ENCODE measurements at places on chromosomes 5 and 9.

DNA sequence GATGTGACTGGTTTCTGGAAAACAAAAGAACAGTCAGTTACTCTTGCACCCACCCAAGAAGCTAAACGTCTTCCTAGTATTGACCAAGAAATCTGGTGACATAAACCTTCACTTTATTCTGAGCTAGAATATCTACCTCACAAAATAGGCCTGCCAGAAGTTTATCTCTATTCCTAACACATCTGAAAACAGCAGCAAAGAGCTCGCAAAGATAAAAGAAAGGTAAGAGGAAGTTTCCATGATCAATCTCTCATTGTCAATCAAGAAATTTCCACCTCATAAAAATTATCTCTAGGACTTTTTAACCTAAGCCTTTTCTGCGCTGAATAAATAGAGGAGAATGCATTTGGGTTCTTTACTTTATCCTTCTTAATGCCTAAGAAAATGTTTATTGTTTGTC lies 17.3 kb upstream of the ZNF474 start:
- DNase-seq: no peak

DNA sequence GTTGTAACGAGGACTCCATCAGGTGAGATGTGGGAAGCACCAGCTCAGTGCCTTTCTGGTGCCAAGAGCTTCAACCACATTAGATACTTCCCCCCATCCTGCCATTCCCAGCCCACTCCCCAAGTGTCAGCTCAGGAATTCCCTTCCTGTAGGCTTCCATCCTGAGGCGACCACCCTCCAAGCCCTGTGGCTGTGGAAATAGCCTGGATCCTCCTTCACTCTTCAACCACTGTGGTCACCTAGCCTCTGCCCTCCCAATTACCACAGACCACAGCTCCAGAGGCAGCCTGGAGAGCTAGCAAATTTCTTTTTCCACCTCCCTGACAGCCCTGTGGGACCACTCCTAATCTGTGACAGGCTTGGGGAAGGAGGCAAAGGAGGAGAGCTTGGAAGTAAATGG lies 219.8 kb upstream of the MAP3K1 start:
- no peak for DNase-seq

- DNase-seq: no peak
These were observed 47.3 kb downstream of the MEGF10 start for GRCh38 chr5:127337876-127338275.

DNA sequence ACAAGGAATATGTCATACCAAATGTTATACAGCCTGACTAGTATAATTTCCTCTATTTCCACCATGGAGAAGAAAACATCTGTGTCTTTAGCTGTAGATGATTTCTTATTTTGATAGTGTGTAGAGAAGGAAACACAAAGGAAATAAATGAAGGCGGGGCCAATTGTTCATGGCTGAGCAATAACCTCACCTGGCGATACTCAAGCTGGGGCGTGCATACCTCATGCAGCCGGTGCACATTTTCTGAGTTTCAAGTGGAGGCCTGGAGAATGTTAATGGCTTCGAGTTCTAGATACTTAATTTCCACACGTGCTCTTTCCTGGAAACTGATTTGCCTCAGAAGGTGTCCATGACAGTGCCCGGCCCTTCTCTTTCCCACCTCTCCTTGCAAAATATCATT lies 127.4 kb upstream of the TAF11L2 start:
- DNase-seq: no peak

DNA sequence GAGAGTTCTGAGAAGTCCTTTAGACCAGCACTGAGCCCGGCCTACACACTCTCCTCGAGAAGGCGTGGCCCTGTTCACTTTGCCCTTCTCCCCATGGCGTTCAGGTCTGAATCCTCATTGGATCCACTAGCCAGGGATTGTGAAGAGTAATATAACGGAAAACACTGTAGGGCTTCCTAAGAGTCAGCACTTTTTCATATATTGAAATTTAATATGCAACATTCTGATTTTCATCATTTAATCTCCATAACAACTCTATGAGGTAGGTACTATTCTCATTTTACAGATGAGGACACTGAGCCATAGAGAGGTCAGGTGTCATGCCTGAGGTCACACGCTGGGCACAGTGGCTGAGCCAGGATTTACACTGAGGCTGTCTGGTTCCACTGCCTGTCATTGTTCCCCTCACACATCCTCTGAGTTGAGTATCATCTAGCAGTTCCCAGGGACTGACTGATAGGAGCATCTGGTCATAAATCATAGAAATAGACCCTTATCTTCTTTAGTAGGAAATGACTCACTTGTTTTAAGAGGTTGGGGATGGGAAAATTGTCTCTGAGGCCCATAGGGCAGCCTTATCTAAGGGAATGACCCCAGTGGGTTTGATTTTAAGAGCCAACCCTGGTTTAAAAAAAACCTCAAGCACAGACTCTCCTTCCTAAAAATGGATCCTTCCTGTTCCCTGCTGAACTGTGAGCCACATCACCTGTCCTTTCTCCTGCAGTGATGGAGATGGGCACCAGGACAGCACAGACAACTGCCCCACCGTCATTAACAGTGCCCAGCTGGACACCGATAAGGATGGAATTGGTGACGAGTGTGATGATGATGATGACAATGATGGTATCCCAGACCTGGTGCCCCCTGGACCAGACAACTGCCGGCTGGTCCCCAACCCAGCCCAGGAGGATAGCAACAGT lies 41.2 kb downstream of the THBS4 start:
- no peak for DNase-seq
